ENCODE measurements at places on chromosomes 4 and X.

DNA sequence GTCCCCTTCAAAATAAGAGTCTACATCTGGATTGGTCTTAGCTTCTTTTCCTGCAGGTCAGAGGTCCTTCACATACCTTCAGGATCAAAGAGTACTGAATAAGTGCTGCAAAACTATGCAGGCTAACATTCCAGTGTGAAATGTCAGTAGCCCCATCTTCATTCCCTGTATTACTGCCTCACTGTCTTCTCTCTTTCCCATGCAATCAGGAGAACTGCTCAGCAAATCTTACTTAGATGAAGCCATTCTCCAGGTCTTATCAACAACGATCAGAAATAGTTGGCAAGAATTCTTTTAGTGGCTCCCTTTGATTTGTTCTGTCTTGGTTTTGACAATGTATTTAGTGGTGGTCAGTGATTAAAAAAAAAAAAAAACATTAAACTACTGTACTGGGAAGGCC is 26.0 kb upstream of the IQCM start:
- no peak for DNase-seq

DNA sequence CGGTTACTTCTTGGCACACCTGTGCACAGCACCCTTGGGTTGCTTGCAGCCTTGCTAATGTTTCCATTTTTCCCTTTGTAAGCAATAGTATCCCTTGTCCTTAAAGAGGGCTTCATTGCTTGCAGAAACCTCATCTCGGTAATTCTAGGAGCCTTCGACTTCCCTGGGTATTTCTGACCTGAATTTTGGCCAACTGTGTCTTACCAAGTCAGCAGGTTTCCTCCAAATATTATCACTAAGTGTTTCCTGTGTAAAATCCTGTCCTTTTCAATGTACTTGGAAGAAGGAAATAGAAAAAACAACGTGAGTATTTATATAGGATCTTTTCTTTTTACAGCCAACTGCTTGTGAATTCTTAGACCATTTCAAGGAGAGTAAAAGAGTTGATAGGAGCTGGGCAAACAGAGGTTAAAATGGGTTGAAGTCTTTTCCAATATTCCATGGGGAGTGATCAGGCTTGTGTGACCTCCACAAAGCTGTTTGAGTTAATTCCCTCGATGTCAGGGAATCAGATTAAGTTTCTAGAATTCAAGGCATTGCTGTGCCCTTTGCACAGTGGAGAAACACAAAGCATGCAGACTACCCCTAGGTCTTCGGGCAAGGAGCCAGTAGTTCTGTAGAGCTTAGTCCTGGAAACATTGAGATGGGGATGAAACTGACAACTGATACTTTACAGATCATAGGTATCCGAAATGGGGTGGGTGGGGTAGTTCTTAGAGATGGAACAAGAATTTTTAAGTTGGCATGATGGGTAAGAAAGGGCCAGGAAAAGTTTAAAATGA is 209.9 kb downstream of the CPE start:
- DNase-seq = no peak

DNA sequence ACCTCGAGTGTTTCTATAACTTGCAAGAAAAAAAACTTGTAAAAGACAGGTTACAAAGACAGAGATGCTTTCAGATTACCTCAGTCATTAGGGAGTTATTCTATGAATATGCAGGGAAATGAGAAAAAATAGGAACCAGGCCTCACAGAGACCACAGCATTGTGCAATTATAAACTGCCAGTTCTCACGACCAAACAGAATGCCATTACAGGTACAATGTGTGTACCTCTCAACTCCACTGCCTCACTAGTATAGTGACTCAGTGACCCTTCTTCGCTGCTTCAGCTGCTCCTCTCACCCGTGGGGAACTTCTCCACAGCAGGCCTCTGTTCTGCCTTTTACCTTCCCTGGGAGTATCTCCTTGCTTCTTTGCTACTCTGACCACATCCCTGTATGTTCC is 2.3 kb upstream of the HTATSF1 start:
- DNase-seq = no peak

DNA sequence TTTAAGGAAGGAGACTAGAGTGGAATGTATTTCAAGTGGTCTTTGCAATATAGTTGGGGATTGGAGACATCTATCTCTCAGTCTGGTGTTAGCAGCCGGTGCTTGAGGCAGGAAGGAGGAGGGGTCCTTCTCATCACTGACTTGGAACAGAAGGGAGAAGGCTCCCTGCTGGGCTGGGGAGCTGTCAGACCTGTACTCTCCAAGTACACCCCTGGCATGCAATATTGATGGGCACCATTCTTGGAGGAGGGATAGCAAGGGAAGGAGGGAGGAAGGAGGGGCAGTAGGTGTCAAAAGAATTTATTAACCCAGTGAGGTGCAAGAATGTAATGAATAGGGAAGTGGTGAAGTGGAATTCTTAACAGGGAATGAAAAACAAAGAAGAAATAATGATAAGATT is 338.8 kb downstream of the UNC5C start:
- no peak for DNase-seq

GRCh38 chr4:99504804-99505502 is 5.9 kb upstream of the C4orf17 start:
- DNase-seq = no peak

GRCh38 chr4:147591106-147591505 is 26.1 kb upstream of the TMEM184C start:
- DNase-seq = no peak

DNA sequence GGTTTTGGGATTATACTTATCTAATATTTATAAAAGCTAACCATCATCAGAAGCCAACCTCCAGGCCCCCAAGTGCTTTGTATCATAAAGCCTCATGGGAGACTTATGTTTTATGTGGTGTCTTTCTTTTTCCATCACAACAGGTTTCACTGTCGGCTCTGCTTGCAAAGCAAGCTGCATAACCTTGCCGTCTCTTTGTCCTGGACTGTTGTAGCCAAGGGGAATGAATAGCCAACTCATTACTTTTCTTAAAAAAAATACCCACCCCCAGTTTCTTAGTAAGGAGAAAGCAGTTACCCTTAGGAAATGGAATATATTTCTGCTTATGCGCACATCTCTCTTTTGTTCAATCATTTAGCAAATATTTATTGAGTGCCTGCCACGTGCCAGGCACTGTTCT is 40.7 kb downstream of the FAM184B start:
- DNase-seq = no peak

- no peak for DNase-seq
Observed at GRCh38 chr4:151882072-151882803, 121.4 kb upstream of the GATB start.

GRCh38 chr4:25493466-25493865 is 116.4 kb downstream of the ANAPC4 start:
- no peak for DNase-seq

DNA sequence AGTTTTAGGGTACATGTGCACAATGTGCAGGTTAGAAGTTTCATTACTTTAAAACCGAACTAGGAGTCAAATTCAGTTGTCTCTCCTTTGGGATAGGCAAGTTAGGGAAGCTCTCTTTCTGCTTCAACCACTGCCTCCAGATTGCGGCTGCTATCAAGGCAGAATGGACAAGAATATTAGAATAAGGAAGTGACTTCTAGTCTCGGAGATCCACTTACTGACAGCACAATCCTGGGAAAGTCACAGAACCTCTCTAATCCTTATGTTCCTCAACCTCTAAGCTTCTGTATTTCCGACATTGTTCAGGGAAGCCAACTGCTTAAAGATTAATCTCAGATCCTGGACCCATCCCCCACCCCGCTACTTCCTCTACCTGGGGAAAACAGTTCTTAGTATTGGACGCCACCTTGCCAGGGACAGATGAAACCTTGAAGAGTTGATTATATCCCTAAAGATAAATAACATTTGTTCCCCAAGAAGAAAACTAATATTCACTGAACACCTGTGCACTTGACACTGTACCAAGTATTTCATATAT is 2.1 kb downstream of the NUP62CL start:
- no peak for DNase-seq

GRCh38 chr4:188160406-188160805 is 21.2 kb downstream of the TRIML1 start:
- DNase-seq = no peak

- DNase-seq = no peak
Observed at GRCh38 chr4:163473576-163473975, at the start of gene TKTL2. TKTL2 (minus strand) TSS chr4:163473754; CDS start chr4:163473734, 20 bp downstream.

- DNase-seq = no peak
Observed at GRCh38 chrX:124502166-124502565, 155.8 kb downstream of the SH2D1A start.

Measured in fibroblast of skin of scalp (primary cell).